Stimulated activated CD4-positive, alpha-beta T cell treated with anti-CD3 and anti-CD28 coated beads, Interleukin-1b, Interleukin-23, amount 100 ng/mL, for 1 hour (primary cell): ENCODE measurements at places on chromosomes 5 and 9.

DNA sequence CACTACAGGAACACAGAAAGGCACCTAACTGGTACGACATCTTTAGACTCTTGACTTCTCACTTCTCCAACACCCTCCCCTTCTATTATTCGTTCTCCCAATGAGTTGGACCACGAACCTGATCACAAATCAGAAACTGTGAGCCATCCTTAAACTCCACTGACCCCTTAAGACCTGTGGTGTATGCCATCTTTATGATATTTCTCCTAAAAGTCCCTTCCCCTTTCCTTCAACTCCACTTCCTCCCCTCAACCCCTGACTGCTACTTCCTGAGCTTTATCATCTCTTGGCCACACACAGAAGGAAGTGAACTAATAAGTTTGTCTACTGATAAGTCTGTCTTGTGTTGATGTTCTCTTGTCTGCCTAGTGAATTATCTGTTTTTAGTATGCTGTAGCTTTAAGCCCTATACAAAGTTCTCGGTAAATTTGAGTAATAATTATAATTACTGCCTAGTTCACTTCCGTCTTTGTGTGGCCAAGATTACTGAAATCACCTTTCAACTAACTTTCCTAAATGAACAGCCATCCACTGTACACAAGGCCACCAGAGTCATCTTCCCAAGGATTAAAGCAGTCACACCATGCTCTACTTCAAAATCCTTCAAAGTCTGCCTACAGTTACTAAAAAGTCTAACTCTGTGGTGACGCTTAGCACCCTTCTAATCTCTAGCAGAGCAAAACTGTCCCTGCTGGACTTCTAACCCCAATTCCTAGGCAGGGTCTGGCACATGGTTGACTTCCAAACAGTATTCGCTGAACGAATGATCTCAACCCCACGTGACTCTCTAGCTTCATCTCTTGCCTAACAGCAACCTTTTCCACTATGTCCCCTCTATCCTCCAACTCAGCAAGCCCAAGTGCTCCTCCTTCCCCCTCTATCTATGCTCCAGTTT, 23.2 kb downstream of the ELOVL7 start:
- DNase-seq, result no peak

DNA sequence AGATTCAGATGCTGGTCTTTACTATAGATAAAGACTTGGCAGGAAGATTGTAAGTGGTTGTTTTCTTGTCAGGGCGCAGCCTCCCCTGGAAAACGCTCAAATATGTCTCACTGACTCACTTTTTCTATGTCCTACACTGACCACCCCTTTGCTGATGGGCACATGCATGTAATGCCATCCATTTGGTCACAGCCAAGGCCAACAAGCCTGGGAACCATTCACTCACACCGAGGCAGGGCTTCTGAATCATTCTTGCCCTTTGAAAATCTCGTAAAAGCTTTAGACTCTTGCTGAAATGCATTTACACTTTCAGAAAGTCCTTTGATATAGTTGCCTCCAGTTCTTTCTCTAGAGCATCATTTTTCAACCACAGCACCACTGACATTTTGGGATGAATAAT, 249.4 kb downstream of the ACTL7B start:
- DNase-seq, result no peak

DNA sequence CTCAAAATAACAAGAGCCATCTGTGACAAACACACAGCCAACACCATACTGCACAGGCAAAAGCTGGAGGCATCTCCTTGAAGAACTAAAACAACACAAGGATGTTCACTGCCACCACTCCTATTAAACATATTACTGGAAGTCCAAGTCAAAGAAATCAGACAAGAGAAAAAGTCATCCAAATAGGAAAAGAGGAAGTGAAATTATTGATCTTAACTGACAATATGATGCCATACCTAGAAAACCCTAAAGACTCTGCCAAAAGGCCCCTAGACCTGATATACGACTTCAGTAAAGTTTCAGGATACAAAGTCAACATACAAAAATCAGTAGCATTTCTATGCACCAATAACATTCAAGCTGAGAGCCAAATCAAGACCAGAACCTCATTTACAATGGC, 30.0 kb upstream of the MACIR start:
- DNase-seq, result no peak

- no peak for DNase-seq
These were observed 157.7 kb upstream of the NR3C1 start for GRCh38 chr5:143561219-143561618.

DNA sequence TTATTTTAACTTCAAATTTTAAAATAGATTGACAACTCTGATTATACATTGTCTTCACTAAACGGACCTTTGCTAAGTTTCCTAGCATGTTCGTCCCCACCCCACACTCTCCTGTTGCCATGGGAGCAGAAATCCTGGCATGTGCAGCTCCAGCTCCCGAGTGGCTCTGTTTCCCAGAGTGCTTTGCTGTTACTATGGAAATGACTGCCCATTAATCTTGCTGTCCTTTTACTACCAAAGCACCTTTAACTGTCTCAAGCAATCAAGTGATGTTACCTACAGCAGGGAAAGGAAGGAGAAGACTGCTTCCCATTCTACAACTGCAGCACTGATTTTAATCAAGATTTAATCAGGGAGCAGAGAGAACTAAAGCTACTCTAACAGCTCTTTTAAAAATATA, 212.0 kb upstream of the KIF2A start:
- DNase-seq, result no peak

- no peak for DNase-seq
These were observed 63.6 kb upstream of the BOD1 start for GRCh38 chr5:173679909-173680630.

DNA sequence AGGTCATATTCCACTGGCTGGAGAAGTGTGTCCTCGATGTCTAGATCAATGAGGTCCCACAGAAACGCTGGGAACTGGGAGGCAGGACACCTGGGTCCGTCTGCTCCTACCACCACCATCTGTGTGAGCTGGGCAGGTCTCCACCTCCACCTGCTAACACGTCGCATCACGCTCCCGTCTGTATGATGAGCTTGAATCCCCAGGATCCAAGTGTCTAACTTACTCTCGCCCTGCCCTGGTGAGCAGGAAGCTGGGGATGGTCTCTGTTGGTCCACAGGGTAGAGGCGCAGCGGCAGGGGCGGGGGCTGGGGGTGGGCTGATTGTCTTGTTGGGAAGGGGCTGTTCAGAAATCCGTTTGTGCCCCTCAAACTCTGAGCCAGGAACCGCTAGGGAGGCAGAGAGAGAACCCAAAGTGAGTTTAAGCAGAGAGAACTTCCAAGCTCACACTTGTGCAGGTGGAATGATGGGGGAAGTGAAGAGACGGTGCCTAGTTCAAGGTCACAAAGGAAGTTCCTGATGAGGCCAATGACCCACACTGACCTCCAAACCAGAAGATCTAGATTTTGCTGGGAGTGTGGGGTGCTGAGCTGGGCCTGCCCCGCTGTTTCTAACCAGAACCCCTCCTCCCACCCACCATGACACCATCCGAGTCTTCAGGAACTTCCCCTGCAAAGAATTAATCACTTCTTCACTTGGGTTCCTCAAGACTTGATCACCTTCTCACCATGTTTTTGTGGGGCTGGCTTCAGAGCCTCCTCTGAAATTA, 21.1 kb downstream of the ORM2 start:
- no peak for DNase-seq

DNA sequence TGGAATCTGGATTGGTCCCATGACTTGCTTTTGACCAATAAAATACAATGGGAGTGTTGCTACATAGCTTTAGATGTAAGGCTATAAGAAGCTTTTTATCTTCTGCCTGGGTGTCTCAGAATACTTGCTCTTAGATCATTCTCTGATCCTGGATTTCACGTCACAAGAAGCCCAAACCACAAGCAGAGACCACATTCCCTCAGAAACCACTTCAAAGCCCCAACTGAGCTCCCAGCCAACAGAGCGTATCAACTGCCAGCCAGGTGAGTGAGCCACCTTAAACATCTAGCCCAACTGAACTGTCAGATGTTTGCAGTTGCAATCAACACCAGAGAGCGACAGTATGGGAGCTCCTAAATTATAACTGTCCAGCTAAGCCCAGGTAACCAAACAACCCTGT, 687.1 kb downstream of the TLE1 start:
- no peak for DNase-seq
